ENCODE measurements at places on chromosomes 1 and 21.

- H3K36me3 ChIP-seq: peaks cover 7% of the 10 kb centered on the region
- H3K27ac ChIP-seq: no peak overlapping the region
- no peaks in the 10 kb centered on the region for H3K27me3 ChIP-seq
- peaks cover 29% of the 10 kb centered on the region for H3K4me1 ChIP-seq
- no peak overlapping the region for H3K4me3 ChIP-seq
Measured at GRCh38 chr1:229621663-229622062, 4.3 kb downstream of the TAF5L start.

GRCh38 chr1:158177700-158178450 is 2.8 kb upstream of the CD1D start:
- peaks cover 69% of the 10 kb centered on the region for H3K27me3 ChIP-seq
- no peak overlapping the region for H3K27ac ChIP-seq
- no peak overlapping the region for H3K4me3 ChIP-seq
- DNase-seq: peak; percentile 36

GRCh38 chr1:11671544-11672286 is 7.7 kb downstream of the FBXO6 start:
- no peak overlapping the region for H3K4me3 ChIP-seq
- no peaks in the 10 kb centered on the region for H3K27me3 ChIP-seq
- peaks cover 21% of the 10 kb centered on the region for H3K36me3 ChIP-seq

GRCh38 chr1:72366466-72366865 is 84.1 kb upstream of the NEGR1 start:
- no peak overlapping the region for H3K4me3 ChIP-seq
- no peak overlapping the region for H3K27ac ChIP-seq
- peaks cover 11% of the 10 kb centered on the region for H3K27me3 ChIP-seq
- H3K36me3 ChIP-seq: no peaks in the 10 kb centered on the region
- H3K4me1 ChIP-seq: peaks cover 12% of the 10 kb centered on the region
- no peak for DNase-seq

DNA sequence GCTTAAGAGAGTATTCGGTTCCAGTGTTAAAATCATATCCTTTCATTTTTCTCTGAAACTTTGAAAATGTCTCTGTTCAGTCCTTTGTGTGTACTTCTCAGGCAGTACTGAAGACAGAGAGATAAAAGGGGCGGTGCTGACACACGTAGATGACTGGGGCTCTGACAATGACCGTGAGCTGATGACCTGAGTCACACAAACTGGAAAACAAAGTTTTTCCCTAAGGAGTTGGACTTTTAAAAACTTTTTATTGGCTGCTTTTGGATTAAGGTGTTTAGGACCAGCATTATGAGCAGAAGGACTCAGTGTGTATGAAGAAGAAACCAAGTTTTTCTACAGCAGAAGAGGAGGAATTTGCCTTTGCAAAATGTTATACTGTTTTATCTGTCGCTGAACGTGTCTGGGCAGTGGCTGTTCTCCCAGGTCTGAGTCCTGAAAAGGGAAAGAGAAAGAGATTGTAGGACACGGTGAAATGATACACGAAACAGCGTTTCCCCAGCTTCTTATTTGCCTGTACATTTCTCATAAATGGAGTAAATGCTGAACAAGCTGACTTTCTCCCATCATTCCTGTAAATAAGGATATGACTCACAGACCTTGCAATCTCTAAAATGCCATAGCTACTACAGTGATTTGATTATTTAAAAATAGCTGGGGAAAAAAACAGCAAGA is 51.5 kb downstream of the MAP3K7CL start:
- no peak for DNase-seq
- H3K4me1 ChIP-seq: peaks cover 10% of the 10 kb centered on the region
- H3K36me3 ChIP-seq: peaks cover 3% of the 10 kb centered on the region
- no peaks in the 10 kb centered on the region for H3K27me3 ChIP-seq
- H3K4me3 ChIP-seq: no peak overlapping the region
- no peak overlapping the region for H3K27ac ChIP-seq

DNA sequence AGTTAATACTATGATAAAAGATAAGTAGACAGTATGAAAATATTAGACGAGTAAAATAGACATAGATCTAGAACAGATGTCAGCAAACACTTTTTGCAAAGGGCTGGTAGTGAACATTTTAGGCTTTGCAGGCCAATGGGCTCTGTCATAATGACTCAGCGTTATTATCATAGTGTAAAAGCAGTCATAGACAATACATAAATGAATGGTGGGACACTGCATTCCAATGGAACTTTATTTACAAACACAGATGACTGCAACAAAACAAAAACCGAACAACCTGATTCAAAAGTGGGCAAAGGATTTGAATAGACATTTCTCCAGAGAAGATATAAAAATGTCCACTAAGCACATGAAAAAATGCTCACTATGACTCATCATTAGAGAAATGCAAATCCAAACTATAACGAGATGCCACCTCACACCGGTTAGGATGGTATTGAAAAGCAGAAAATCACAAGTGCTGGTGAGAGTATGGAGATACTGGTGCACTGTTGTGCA is 7.3 kb downstream of the GSTM5 start:
- H3K4me1 ChIP-seq: no peaks in the 10 kb centered on the region
- no peak overlapping the region for H3K4me3 ChIP-seq
- no peak for DNase-seq

DNA sequence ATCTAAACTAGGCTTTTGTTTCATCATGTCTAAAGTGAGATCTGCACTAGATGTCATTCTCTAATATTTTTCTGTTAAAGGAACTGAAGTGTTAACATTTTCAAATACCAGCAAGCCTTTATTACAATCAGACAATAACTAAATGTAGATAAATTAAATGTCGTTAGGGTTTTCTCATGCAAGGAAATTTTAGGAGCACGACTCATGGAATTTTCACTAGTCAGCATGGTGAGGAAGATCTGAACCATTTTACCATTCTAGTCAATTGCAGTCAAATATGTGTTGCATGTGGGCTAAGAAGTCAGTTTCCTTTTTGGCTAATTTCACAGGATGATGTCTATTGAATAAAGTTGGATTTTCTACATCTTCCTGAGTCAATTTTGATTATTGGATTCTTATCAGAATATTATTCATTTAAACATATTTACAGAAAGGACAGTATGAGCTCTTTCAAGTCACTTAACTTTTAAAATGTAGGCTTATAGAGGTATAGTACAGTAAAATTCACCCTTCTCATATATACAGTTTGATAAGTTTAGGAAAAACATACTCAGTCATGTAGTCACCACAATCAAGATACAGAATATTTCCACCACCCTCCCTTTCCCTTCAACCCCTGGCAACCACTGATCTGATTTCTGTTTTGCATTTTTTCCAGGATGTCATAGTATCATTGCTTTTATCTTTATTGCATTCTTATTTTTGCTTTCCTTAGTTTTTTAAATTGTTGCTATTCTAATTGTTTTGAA is 9.2 kb downstream of the GCSAML start:
- DNase-seq: no peak
- H3K27me3 ChIP-seq: peaks cover 4% of the 10 kb centered on the region
- H3K27ac ChIP-seq: no peak overlapping the region
- H3K4me1 ChIP-seq: no peaks in the 10 kb centered on the region

DNA sequence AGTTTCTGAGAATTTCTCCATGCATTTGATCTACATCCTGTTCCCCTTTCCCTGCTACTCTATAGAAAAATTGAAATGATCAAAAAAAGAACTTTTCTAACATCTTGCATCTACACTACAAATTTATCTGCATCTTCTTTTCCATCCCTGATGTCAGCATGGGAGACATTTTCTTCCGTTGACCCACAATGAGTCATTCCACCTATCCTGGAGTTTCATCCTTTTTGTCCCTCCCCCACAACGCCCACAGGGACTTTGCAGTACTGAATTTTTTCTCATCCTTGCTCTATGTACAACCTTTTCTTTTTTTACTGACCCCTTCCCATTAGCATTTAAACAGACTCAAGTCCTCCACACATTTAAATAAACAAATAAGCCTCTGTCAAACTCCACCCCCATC is 112.2 kb upstream of the MROH9 start:
- H3K27me3 ChIP-seq: no peaks in the 10 kb centered on the region
- H3K36me3 ChIP-seq: no peaks in the 10 kb centered on the region
- H3K27ac ChIP-seq: no peak overlapping the region
